Muscle of leg (tissue), 16 donors: ENCODE measurements at places on chromosomes 4 and X. TPM values are rescaled to one million over a fixed set of nuclear protein-coding genes. Genes with fewer than 3 reads are reported as not detected.

The LNX1 gene
- 2.4 TPM for total RNA-seq

The ZAR1 gene
- not detected for total RNA-seq

GRCh38 chr4:123380728-123381716 is 15.6 kb upstream of the SPRY1 start:
- no peak for DNase-seq
- H3K36me3 ChIP-seq: no peaks in the 10 kb centered on the region
- no peaks in the 10 kb centered on the region for H3K4me1 ChIP-seq
- H3K27ac ChIP-seq: no peak overlapping the region
- H3K4me3 ChIP-seq: no peak overlapping the region

The RHOXF2B gene
- total RNA-seq: not detected

GRCh38 chr4:112520598-112521122 is 4.7 kb upstream of the NEUROG2 start:
- H3K36me3 ChIP-seq: no peaks in the 10 kb centered on the region
- no peak overlapping the region for H3K27ac ChIP-seq
- H3K27me3 ChIP-seq: peaks cover 79% of the 10 kb centered on the region
- DNase-seq: no peak
- no peak overlapping the region for H3K4me3 ChIP-seq
- peaks cover 35% of the 10 kb centered on the region for H3K4me1 ChIP-seq

DNA sequence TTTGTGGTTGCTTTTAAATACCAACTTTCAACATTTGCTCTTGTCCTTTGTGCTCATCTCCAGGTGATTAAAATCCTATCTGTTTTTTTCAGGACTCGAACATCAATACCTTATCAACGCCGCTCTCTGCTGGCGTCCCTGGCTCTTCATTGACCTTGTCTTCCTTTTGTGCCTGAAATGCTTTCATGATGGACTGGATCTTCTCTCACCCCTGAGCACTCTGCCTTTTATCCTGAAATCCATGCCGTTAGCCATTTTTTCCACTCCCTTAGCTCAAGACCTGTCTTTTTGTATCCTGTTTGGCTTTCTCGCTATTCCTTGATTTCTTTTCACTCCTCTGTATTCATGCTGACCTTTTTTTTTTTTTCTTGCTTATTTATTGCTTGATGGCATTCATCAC is 549.5 kb upstream of the CPEB2 start:
- no peaks in the 10 kb centered on the region for H3K27me3 ChIP-seq
- no peak overlapping the region for H3K4me3 ChIP-seq
- no peaks in the 10 kb centered on the region for H3K4me1 ChIP-seq
- DNase-seq: no peak
- no peaks in the 10 kb centered on the region for H3K36me3 ChIP-seq

DNA sequence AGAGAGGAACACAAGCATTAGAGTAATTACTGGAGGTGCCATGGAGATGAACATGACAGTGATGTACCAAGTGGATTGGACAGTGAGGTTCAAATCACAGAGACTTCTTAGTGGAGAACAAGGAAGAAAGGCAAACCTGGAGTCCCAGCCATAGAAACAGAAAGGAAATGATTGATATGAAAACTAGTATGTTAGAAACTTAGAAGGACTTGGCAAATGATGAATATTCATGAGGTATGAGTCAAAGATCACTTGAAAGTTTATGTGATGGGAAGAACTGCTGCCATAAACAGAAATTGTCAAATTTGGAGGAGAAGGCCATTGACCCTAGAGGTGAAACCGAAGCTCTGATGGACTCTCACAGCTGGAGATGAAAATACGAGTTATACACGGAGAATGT is 88.2 kb downstream of the PHOX2B start:
- peaks cover 14% of the 10 kb centered on the region for H3K4me1 ChIP-seq
- H3K4me3 ChIP-seq: no peak overlapping the region
- H3K27me3 ChIP-seq: no peaks in the 10 kb centered on the region
- no peak for DNase-seq
- H3K27ac ChIP-seq: no peak overlapping the region

The ZNF595 gene
- 16.4 TPM for total RNA-seq

DNA sequence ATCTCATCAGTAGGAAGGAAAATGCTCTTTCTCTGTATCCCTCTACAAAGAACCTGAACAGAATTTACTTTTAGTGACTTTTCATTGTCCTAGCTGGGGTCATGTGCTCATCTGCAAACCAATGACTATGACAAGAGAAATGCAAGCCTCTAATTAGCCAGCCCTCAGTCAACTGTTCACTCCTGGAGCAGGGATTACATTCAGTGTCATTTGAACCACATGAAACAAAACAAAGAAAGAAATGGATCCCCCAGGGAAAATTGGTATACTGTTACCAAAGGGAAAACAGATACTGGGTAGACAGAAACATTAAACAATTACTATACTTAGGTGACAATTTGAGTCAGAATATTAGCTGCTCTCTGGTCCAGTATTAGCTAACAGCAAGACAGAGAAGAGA is 173.6 kb downstream of the RCHY1 start:
- H3K27ac ChIP-seq: no peak overlapping the region
- no peaks in the 10 kb centered on the region for H3K27me3 ChIP-seq
- H3K4me3 ChIP-seq: no peak overlapping the region
- no peaks in the 10 kb centered on the region for H3K36me3 ChIP-seq

DNA sequence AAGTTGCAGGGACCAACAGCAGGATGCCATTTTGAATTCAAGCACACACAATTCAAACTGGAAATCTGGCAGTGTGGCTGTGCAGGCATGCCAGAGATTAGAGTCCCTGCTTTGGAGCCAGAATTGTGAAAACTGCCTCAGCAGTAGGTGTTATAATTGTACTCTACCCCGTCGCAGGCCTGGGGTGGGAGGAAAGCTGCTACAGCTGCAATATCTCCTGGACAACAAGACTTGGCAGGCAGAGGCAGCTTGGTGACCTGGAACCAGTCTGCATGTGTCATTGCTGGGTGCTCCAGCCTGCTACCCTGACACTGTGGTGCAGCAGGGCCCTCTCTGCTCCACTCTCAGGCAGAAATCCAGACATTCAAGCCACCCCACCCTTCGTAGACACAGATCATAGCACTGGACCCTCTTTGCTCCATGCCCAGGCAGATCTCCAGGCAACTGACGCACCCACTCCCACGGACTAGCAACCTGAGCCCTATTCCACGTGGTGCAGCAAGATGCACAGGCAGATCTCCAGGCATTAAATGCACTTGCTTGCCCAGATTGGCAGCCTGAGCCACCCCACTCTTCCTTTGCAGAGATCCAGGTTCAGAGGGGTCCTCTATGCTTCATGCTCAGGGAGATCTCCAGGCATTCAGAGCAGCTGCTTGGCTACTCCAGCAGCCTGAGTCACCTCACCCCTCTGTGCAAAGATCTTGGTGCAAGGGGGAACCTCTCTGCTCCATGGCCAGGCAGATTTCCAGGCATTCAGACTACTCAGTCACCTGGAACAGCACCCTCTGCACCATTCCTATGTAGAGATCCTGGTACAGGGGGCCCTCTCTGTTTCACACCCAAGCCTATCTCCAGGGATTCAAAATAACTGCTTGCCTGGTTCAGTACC is 140.5 kb downstream of the LRBA start:
- H3K27me3 ChIP-seq: no peaks in the 10 kb centered on the region
- peak; percentile 4 for DNase-seq
- no peak overlapping the region for H3K4me3 ChIP-seq
- no peaks in the 10 kb centered on the region for H3K4me1 ChIP-seq
- peaks cover 5% of the 10 kb centered on the region for H3K36me3 ChIP-seq

- DNase-seq: no peak
- no peak overlapping the region for H3K4me3 ChIP-seq
- peaks cover 15% of the 10 kb centered on the region for H3K27me3 ChIP-seq
- no peaks in the 10 kb centered on the region for H3K4me1 ChIP-seq
These were observed 19.6 kb upstream of the TCEAL4 start for GRCh38 chrX:103565752-103566151.

DNA sequence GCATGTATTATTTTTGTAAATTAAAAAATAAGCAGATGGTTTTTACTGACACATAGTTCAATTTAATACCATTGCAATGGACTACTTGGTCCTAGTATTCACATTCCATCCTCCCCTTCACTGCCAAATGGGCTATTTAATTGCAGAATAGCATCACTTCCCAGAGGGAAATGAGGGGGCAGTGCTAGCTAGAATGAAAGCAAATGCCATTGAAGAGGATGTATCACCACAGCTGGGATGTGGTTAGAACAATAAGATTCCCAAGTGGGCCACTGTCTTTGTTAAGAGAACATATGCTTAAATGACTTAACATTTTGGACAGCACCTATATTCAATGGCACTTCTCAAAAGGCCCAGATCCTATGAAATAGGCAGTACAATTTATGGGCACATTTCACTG is 224.7 kb downstream of the RBMX2 start:
- peaks cover 14% of the 10 kb centered on the region for H3K27me3 ChIP-seq
- no peaks in the 10 kb centered on the region for H3K4me1 ChIP-seq
- peaks cover 3% of the 10 kb centered on the region for H3K36me3 ChIP-seq
- no peak overlapping the region for H3K4me3 ChIP-seq
- DNase-seq: no peak
- no peak overlapping the region for H3K27ac ChIP-seq

The VCX gene
- not detected for total RNA-seq

DNA sequence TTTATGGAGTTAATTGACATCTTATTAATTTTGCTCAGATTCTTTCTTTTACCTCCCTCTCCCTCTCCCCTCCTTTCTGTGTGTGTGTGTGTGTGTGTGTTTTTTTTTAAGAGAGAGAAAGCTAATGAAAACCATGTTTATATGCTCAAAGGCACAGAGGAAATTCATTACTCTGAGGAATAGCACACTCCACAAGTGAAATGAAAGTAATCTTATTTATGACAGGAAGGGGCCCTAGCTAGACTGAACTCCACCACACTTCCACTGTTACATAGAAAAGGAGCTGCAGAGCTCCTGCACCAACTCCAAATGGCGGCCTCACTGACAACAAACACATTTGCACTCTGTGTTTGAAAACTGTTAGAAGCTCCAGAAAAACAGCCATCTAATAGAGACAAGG is 150.6 kb downstream of the RASL11B start:
- no peak overlapping the region for H3K4me3 ChIP-seq
- no peaks in the 10 kb centered on the region for H3K36me3 ChIP-seq
- peak; percentile 90 for DNase-seq
- peaks cover 27% of the 10 kb centered on the region for H3K4me1 ChIP-seq

GRCh38 chrX:2933125-2933900 is 4.2 kb upstream of the ARSD start:
- H3K36me3 ChIP-seq: no peaks in the 10 kb centered on the region
- H3K27ac ChIP-seq: no peak overlapping the region
- no peak overlapping the region for H3K4me3 ChIP-seq
- peaks cover 20% of the 10 kb centered on the region for H3K27me3 ChIP-seq
- no peak for DNase-seq
- no peaks in the 10 kb centered on the region for H3K4me1 ChIP-seq

GRCh38 chr4:165927366-165927765 is 54.3 kb downstream of the TLL1 start:
- H3K27me3 ChIP-seq: no peaks in the 10 kb centered on the region
- H3K36me3 ChIP-seq: no peaks in the 10 kb centered on the region
- no peaks in the 10 kb centered on the region for H3K4me1 ChIP-seq
- DNase-seq: no peak
- no peak overlapping the region for H3K4me3 ChIP-seq

The CT45A3 gene
- total RNA-seq: not detected

DNA sequence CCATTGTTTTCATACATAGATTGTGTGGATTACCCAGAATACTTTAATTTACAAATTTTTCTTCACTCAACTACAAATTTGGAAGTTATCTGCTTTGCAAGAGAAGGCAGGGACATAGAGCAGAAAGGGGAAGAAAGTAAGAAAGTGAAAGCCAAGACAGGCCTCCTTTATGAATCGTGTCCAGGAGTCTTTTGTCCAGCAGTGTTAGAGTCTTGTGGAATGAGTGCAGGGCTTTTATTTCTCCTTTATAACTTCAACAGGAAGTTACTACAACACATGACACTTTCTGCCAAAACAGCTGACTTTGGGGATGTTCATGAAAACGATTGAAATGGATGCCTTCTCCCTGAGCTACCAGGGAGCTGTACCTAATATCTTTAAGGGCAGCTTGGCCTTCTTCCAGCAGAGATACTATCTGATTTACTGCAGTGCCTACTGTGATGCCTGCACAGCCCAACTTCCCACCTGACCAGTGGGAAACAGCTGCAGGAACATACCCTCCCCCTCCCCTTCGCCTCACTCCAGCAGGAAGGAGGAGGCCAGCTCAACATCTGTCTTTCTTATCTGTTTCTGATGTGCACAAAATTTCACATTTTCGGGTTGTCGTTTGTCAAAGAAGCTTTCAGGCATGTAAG is 557.7 kb upstream of the SLIT2 start:
- DNase-seq: peak; percentile 94
- no peak overlapping the region for H3K4me3 ChIP-seq
- no peaks in the 10 kb centered on the region for H3K27me3 ChIP-seq

The CT45A2 gene
- total RNA-seq: not detected

The CHRDL1 gene
- 10.6 TPM for total RNA-seq

The IL13RA1 gene
- 27.5 TPM for total RNA-seq
